ENCODE measurements at places on chromosomes 3 and 15.
A peak's percentile ranks its signal among the peaks of the same experiment; 100 is the strongest.

DNA sequence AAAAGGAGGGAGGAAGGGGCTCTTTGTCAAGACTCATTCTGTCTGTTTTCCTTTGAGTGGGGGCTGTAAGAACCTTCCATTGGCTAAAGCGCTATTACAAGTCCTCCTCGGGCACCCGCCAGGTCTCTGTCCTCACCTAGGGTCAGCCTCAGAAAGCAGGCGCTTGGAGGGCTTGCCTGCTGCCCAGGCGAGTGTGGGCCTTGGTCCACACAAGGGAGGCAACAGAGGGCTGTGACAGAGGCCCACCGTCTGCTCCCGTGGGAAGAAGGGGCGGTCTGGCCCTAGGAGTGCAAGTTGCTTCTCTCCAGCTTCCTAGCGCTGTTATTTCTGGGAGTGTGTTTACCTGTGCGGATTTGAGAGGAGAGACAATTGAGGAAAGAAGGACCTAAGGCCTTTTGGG, 24.0 kb upstream of the EHD4 start:
- no peaks in the 10 kb centered on the region for H3K36me3 ChIP-seq
- no peaks in the 10 kb centered on the region for H3K4me1 ChIP-seq
- H3K27ac ChIP-seq, result no peak overlapping the region
- H3K27me3 ChIP-seq, result no peaks in the 10 kb centered on the region

GRCh38 chr3:161500068-161500796, 3.6 kb downstream of the OTOL1 start:
- H3K27ac ChIP-seq, result no peak overlapping the region
- no peaks in the 10 kb centered on the region for H3K4me1 ChIP-seq
- no peaks in the 10 kb centered on the region for H3K36me3 ChIP-seq
- DNase-seq, result no peak
- H3K4me3 ChIP-seq, result no peak overlapping the region
- H3K27me3 ChIP-seq, result no peaks in the 10 kb centered on the region

DNA sequence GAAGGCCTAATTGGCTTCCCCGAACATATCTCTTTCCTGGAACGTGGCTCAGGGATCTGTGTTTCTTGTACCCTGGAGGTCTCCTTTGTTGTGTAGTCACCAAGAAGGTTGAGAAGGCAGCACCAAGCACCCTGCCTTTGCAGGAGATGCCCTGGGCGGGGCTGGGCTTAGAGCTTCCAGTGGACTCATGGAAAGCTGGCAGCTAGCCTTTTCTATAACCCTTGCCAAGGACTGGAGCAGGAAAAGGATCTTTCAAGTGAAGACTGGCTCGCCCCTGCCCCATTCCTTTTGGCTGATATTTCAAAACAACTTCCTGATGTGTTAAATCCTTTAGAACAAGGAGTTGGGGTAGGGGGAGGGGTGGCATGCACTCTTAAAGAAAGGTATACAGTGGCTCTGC, 58.9 kb upstream of the EPHA6 start:
- no peaks in the 10 kb centered on the region for H3K27me3 ChIP-seq
- H3K4me3 ChIP-seq, result no peak overlapping the region
- no peak for DNase-seq
- H3K36me3 ChIP-seq, result no peaks in the 10 kb centered on the region
- no peak overlapping the region for H3K27ac ChIP-seq

GRCh38 chr3:134325061-134325705, 49.1 kb downstream of the AMOTL2 start:
- DNase-seq, result no peak
- no peak overlapping the region for H3K4me3 ChIP-seq

DNA sequence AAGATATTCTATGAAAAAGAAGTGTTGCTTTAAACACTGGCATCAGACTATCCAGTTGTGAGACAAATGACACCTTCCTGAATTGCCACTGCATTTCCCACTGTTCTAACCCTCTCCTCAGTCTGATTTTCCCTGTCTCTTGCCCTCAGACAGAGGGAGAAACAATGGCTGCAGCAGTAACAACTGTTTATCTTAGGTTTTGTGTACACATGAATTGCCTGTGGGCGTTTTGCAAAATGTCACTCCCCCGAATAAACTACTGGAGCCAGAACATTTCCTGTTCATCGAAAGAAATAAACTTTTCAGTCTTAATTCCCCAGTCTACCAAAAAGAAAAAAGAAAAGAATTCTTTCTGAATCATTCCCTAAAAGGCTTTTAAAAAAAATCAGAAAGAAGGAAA, 155.1 kb downstream of the MAGI1 start:
- DNase-seq, result no peak
- H3K4me3 ChIP-seq, result no peak overlapping the region
- H3K27ac ChIP-seq, result no peak overlapping the region
- no peaks in the 10 kb centered on the region for H3K36me3 ChIP-seq
- H3K4me1 ChIP-seq, result no peaks in the 10 kb centered on the region

- H3K36me3 ChIP-seq, result no peaks in the 10 kb centered on the region
- H3K27ac ChIP-seq, result no peak overlapping the region
- no peaks in the 10 kb centered on the region for H3K4me1 ChIP-seq
- peaks cover 4% of the 10 kb centered on the region for H3K27me3 ChIP-seq
- no peak for DNase-seq
Observed at GRCh38 chr15:62462721-62463120, 297.6 kb upstream of the C2CD4B start.

GRCh38 chr3:36373084-36373483, 7.2 kb upstream of the STAC start:
- H3K27me3 ChIP-seq, result no peaks in the 10 kb centered on the region
- H3K4me1 ChIP-seq, result no peaks in the 10 kb centered on the region
- H3K4me3 ChIP-seq, result no peak overlapping the region

DNA sequence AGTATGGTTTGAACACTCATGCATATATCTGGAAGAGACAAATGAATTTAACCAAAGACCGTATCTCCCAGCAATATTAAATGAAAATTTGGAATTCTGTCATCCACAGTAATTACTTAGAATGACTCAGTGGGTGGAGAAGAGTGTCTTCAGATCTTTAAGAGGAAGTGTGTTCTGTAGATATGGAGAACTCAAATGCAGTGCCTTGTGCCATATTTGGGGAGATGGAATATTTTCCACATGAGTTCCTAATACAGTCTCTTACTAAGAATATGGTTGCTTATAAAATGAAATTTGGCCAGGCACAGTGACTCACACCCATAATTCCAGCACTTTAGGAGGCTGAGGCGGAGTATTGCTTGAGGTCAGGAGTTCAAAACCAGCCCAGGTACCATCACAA, 40.5 kb downstream of the ANO10 start:
- DNase-seq, result no peak
- H3K4me1 ChIP-seq, result no peaks in the 10 kb centered on the region
- no peak overlapping the region for H3K4me3 ChIP-seq
- H3K27ac ChIP-seq, result no peak overlapping the region

DNA sequence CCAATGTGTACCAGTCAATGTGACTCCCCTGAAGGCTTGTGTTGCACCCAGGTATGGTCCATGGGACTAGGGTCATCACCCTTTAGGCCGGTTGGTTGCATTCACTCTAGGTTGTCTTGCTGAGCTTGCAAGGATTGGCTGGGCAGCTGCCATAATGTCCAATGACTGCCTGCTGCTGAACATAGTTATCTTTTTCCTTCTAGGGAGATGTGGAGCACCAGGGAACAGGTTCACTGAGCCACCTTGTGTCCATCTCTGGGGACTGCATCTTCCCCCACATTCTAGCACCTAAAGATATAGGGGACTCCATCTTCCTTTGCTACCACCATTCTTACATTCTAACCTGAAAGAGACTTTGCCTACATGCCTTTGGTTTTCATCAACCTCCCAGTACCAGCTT, 580.4 kb upstream of the TBL1XR1 start:
- peaks cover 16% of the 10 kb centered on the region for H3K4me1 ChIP-seq
- peak; percentile 27 for DNase-seq
- H3K27me3 ChIP-seq, result no peaks in the 10 kb centered on the region
- no peak overlapping the region for H3K4me3 ChIP-seq
- H3K27ac ChIP-seq, result no peak overlapping the region

DNA sequence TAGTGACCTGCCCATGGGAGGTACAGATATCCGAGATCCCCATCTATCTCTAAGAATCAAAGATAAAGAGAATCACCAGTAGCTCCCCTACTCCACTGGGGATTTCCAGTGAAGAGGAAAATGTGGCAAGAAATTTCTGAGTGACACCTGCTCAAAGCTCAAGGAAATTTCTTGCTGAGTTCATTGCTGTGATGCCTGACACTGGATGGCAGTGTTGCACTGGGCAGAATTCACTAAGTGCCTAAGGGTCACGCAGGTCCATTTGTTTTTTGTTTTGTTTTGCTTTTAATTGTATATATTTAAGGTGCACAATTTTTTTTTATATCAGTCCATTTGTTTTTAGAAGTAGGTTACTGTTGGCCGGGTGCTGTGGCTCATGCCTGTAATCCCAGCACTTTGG, 109.5 kb upstream of the KCNAB1 start:
- H3K4me3 ChIP-seq, result no peak overlapping the region
- H3K4me1 ChIP-seq, result no peaks in the 10 kb centered on the region
- no peaks in the 10 kb centered on the region for H3K27me3 ChIP-seq
- DNase-seq, result no peak

- H3K27ac ChIP-seq, result no peak overlapping the region
- H3K36me3 ChIP-seq, result no peaks in the 10 kb centered on the region
- H3K4me1 ChIP-seq, result no peaks in the 10 kb centered on the region
- no peaks in the 10 kb centered on the region for H3K27me3 ChIP-seq
- no peak for DNase-seq
Observed at GRCh38 chr3:6532101-6532500, 328.8 kb upstream of the GRM7 start.

- H3K27me3 ChIP-seq, result no peaks in the 10 kb centered on the region
- H3K4me3 ChIP-seq, result no peak overlapping the region
- DNase-seq, result no peak
- H3K27ac ChIP-seq, result no peak overlapping the region
Observed at GRCh38 chr3:115974940-115975339, 351.6 kb downstream of the GAP43 start.

DNA sequence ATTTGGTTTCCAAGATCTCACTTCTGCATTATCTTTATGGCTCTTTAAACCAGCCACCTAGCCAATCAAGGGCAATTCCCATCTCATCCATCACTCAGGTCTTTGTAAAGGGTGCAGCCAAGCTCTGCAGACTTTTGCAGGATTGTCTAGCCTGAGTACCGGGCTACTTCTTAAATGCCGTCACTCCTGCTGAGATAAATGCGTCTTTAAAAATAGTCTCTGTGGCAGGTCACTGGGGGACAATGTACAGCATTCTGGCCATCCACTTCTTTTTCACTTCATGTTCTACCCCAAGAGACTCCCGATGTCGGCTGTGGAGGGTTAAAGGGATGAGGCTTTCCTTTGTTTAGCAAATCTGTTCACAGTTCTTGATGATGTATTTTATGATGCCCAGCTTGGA, 194.7 kb downstream of the SV2B start:
- no peaks in the 10 kb centered on the region for H3K27me3 ChIP-seq
- H3K27ac ChIP-seq, result no peak overlapping the region
- no peak for DNase-seq
- no peaks in the 10 kb centered on the region for H3K4me1 ChIP-seq

- H3K4me1 ChIP-seq, result no peaks in the 10 kb centered on the region
- no peaks in the 10 kb centered on the region for H3K27me3 ChIP-seq
- H3K27ac ChIP-seq, result no peak overlapping the region
- no peak for DNase-seq
Observed at GRCh38 chr3:37922721-37923568, 61.3 kb downstream of the CTDSPL start.

DNA sequence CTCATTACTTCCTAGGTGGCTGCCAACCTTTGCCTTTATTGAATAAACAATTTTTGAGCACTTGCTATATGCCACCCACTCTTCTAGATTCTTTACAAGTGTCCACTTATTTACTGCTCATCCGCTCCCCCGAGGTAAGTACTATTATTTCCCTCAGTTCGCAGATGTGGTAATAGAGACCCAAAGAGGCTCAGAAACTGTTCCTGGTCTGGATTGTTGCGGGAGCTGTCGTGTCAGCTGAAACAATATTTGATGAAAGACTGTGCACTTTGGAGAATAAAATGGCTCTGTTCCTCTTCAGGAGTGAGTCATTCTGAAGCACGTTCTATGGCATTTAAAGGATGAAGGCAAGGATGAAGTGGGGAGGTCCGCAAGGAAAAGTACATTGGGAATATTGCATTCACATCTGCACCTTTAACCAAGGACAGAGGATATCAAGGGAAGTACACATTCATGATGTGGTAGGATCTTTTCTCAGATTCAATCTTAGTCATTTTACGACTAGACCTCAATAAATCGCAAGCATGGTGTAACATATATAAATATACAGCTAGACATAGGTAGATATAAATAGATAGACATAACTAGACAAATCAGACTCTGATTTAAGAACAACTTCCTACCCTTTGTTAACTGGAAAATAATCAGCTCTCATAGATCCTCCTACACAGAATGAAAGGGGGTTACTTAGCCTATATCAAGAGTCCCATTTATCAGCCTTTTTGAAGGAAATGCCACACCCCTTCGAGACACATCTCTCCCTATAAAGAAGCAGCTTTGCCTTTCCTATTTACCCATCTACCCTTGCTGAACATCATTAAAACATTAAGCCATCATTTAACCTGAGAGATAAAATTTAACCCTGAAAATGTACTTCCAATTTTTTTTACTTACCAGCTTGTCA, 70.3 kb downstream of the RORA start:
- no peaks in the 10 kb centered on the region for H3K4me1 ChIP-seq
- H3K27ac ChIP-seq, result no peak overlapping the region
- no peaks in the 10 kb centered on the region for H3K36me3 ChIP-seq
- no peak overlapping the region for H3K4me3 ChIP-seq

GRCh38 chr3:56915966-56916586, 114.3 kb upstream of the ARHGEF3 start:
- peak; percentile 71 for DNase-seq
- H3K27ac ChIP-seq, result peak overlapping the region; percentile 69
- H3K4me3 ChIP-seq, result peak overlapping the region; percentile 63
- peaks cover 49% of the 10 kb centered on the region for H3K4me1 ChIP-seq

GRCh38 chr3:151800431-151800830, 13.5 kb upstream of the AADAC start:
- H3K4me1 ChIP-seq, result no peaks in the 10 kb centered on the region
- no peak for DNase-seq
- no peaks in the 10 kb centered on the region for H3K36me3 ChIP-seq
- H3K27ac ChIP-seq, result no peak overlapping the region

DNA sequence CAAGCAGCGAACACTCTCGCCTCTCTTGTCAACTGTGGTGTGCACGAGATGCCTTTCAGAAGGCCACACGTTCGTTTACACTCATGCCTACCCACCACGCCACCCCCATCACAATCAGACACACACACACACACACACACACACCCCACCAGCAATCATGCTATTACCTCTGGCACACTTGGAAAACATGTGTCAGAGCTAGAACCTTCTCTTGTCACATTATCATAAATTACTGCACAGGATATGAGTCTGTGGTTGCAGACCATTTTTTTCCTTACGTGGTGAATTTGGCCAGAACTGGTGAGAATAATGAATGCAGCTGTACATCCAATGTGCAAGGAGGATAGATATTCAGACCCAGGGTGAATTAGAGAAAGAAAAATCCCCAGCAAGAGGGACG, 52.4 kb downstream of the TRIM69 start:
- no peaks in the 10 kb centered on the region for H3K27me3 ChIP-seq
- no peak overlapping the region for H3K4me3 ChIP-seq
- H3K4me1 ChIP-seq, result peaks cover 13% of the 10 kb centered on the region
- no peak for DNase-seq
